RWPE2 (cell line): ENCODE measurements at places on chromosomes 5 and 9.
A peak's percentile ranks its signal among the peaks of the same experiment; 100 is the strongest.

DNA sequence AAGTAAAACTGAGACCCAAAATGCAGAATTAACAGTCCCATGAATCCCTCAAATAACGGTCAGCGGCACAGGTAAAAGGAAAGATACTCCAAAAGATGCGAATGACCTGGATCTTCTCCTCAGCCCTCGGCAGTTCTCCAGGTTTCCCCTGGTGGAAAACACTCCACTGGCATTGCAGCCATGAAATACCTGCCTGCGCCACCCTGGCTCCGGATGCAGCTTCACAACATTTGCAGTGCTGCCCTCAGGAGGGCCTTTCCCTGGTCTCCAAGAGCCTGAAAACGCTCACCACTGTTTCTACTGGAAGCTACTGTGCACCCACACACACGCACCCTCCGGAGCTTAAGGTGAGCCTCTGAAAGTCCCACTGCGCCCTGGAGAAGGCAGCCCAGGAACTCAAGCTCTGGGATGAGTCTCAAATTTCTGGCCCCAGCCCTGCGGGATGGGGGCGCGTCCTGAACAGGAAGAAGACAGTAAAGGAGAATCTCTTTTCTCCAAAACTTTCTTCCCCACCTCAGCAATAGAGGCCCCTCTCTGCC lies 612 bp downstream of the UGT3A2 start:
- DNase-seq = no peak

GRCh38 chr9:137076636-137077009 lies 694 bp upstream of the UAP1L1 start:
- no peak for DNase-seq

- DNase-seq = no peak
Measured at GRCh38 chr9:109974143-109974917, 194.3 kb downstream of the PALM2AKAP2 start.

DNA sequence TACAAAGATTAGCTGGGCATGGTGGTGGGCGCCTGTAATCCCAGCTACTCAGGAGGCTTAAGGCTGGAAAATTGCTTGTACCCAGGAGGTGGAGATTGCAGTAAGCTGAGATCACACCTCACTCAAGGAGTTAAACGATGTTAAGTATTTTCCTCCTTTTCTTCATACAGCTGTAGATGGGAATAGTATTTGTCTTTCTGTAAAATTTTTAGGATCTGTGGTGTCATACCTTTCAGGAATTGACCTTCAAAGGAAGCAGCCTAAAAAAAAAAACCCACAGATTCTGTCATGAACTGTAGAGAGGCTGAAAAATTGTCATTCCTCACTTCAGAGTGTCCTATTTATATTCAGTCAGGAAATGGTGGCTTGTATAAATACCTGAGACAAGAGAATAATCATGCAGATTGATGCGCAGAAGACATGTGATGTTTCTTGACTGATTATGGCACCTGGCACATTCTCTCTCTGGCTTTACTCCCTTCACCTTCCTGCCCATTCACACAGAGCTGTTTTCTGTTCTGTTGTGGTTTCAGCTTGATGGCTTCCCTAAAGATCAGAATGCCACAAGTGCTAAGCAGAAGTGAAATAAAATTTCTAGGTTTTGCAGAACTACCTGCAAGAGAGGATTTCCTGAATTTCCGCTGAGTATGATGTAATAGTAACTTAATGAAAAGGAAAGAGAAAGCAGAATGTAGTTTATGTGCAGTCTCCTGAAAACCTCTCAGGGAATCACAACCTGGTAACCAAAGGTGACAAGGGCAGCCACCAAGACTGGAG lies 3.8 kb downstream of the IFNA1 start:
- no peak for DNase-seq

GRCh38 chr5:33312571-33313549 lies 127.9 kb upstream of the TARS1 start:
- DNase-seq = peak; percentile 90

DNA sequence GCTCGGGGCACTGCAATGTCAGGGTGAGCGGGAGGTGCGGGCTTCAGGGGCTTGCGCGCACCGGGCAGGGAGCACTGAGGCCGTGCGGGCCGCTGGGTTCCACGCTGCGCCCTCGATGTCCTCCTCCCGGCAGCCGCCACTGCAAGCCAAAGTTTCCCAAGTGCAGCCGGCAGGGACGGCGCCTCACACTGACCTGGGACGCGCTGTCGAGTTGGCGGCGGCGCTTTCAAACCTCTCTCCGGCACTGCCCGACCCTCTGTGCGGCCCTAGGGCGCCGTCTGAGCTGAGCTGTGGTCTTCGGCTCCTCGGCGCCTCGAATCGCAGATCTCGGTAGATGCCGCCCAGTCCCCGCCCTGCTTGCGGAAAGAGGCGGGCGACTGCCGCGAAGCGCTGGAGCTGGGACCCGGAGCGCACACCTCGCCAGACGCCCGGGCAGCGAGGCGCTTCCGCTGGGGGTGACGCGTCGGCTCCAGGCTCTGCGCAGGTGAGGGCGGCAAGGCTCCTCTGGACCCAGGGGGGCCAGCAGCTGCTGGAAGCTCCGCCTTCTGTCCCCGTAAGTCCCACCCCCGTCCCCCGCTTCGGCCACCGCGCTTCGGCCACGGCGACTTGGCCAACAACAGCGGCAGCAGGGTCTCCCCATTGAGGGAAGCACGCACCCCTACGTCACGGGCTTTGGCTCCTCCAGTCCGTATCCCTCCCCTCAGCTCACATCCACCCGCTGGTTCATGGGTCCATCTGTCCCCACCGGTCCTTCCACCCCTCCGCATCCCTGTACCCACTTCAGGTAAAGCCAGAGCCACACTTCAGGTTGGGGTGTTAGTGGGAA lies at the start of gene ANKRD34B:
ANKRD34B (minus strand) TSS at position 320 of the 826 bp plus-strand sequence. CDS start 10,261 bp downstream, outside the sequence.
- no peak for DNase-seq

- DNase-seq = no peak
Measured at GRCh38 chr5:14440582-14441431, 140.8 kb upstream of the OTULINL start.

DNA sequence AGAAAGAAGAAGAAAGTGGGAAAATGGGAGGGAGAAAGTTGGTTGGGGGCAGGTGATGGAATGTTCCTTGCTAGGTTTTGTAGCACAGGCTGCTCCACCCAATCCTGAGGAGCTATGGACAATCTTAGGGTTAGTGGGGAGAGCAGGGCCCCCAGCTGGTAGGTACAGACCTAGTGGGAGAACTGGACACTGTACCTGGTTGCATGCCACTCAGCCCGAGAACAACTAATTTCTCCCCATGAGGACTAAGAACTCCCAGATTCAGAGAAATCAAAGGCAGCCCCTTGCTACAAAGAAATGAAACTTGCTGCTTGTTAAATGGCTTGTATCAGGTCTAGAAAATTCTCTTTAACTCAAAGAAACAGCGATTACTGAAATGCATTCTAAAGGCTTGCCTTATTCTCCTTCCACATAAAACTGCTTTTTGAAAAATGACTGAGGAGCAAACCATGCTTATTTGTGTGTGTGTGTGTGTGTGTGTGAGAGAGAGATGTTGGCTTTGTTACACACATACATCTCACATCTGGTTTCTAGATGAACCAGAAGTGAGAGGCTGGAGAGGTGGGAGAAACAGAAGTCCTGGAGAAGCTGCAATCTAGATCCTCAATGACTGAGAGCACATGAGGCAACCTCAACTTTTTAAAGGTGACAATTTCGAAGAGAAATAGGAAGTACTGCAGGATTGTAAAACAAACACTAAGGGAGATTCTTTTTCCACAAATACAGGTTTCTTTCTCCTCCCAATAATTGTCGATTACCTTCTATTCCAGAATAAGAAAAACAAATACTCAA lies 28.9 kb downstream of the FYB1 start:
- DNase-seq = no peak

GRCh38 chr5:107321906-107322305 lies 348.8 kb downstream of the EFNA5 start:
- DNase-seq = no peak

DNA sequence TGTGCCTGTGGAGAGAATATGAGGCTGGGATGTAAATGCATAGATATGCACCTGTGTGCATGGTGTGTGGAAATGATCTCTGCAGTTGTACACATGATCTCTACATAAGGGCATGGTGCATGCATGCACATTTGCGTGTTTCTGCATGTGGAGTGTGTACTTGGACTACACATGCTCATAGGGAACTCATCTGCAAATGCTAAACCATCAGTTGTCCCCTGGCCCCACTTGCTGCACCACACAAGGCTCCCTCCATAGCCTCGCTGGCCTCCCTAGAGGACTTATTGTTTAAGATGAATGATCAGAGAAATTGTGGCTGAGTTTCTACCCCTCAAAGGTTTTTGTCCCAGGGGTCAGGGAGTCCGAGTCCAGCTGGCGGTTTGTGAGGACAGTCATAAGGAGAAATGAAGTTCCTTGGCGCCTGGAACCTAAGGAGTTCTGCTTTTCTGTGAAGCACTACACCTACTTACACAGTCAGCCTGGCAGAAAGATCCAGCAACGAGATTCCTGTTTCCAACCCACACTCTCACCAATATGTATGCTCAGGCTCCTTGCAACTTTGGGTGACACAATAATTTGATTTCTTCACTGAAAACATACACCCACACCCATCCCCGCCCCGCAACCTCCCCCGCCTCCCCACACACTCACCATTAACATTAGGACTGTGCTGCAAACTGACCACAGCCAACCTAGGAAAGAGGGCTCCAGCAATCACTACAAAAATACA lies 79.9 kb upstream of the CPEB4 start:
- no peak for DNase-seq

GRCh38 chr9:1591310-1591709 lies 423.8 kb upstream of the SMARCA2 start:
- no peak for DNase-seq

GRCh38 chr9:136204838-136205706 lies at the start of gene LHX3:
Gene LHX3, minus strand, starts transcription at chr9:136205128. Its CDS starts 116 bp downstream, at chr9:136205012.
- no peak for DNase-seq
